Fibroblast of skin of scalp (primary cell): ENCODE measurements at places on chromosomes 2 and 18.
A peak's percentile ranks its signal among the peaks of the same experiment; 100 is the strongest.

DNA sequence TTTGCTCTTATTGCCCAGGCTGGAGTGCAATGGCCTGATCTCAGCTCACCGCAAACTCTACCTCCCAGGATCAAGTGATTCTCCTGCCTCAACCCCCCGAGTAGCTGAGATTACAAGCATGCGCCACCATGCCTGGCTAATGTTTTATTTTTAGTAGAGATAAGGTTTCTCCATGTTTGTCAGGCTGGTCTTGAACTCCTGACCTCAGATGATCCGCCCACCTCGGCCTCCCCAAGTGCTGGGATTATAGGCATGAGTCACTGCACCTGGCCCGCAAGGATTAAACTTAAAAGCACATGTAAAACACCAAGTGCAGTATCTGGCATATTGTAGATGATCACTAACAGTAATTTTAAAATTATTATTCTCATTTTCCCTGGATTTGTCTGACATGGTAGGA lies 72.9 kb downstream of the C1QL2 start:
- DNase-seq: no peak

DNA sequence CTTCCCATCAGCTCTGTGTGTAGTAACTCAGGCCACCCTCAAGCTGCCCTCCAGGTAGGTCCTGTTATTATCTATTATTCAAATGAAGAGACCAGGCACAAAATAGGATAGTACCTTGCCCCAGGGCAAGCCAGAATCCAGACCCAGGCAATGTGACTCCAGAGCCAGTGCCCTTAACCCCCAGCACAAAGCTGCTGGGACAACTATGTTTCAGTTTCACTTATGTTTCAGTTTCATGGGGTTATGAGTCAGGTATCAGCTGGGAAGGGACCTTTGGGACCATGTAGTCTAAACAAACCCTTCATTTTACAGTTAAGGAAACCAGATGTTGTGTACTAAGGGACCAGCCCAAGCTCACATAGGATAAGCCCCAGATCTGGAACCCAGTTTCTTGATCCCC lies 10.0 kb downstream of the HK2 start:
- DNase-seq: peak; percentile 81

DNA sequence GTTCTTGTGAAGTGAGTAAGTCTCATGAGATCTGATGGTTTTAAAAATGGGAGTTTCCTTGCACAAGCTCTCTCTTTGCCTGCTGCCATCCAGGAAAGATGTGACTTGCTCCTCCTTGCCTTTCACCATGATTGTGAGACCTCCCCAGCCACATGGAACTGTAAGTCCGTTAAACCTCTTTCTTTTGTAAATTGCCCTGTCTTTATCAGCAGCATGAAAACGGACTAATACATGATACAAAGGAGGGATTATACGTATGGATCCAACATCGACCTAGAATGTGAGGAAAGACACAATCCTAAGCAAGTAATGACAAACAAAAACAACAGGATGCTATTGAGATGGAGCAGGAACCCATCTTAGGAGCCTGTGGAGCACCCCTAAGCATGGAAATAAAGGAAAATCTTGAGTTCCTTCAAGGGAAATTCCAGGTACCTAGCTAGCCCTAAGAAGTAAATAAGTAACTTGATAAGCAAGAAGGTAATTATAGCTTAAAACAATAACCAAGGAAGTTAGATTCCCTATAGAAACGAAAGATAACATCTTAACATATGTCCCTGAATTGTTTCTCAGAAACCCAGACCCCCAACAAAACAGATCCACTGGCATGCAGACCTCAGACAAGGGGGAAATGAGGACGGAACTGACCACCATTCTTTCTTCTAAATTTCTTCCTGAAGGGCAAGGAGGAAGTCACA lies 1.5 kb upstream of the TNFRSF11A start:
- DNase-seq: no peak

- no peak for DNase-seq
Measured at GRCh38 chr2:232321156-232321816, 57.3 kb upstream of the ALPP start.

DNA sequence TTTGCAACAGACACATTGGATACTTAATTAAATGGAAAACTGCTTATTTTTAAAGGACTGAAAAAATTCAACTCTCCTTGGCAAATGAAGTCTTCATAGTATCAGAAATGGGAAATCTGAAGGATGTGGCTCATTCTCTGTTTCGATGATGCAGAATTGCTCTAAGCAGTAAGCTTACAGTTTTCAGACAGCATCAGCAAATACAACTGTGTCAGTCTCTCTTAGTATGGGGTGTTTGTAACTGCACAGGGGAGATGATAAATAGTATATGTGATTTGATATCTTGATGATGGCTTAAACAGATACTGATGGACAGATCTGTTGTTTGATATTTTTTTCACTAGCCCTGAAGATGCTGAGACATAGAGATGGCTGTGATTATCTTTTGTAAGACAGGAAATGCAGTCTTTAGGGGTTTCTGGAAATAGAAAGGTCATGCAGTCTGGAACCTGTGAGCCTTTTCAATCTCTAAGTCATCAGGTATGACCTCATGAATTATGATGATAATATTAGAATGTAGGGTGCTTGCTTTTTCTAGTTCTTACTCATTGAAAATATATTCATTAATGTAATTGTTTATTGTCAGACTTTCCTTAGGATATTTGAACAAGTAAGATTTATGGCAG lies 84.2 kb downstream of the SLC4A10 start:
- no peak for DNase-seq

DNA sequence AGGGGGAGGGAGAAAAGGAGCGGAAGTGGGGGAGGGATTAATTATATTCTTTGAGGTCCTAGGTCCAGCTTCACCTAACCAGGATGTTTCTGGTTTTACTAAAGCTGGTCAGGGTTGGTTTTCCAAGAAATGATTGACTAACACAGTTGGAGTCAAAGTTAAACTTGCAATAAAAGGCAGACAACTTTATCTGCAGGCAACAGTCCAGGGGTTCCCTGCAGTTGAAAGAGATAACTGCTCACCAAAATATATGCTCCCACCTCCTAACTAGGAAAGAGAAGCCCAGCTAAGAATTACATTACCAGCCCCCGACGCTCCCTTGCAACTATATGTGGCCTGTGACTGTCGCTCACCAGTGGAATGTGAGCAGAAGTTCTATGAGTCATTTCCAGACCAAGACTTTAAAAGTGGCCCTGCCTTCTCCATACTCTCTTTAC lies 140.0 kb upstream of the PKDCC start:
- peak; percentile 60 for DNase-seq

- no peak for DNase-seq
Measured at GRCh38 chr2:136178941-136179601, 61.1 kb upstream of the CXCR4 start.

DNA sequence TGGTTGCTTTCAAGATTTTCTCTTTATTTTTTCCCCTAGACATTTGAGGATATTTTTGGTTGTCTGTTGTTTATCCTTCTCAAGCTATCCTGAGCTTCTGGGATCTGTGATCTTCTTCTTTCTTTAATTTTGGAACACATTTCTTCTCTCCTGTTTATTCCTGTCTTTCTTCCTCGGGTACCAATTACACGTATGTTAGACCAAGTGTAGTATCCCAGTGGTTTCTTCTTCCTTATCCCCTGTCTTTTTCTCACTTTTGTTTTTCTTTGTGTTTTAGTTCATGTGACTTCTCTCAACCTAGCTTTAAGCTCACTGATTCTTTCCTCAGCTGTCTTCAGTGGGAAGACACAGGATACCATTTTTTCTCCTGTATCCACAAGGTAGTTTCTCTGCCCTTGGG lies 120.0 kb downstream of the GALR1 start:
- no peak for DNase-seq

DNA sequence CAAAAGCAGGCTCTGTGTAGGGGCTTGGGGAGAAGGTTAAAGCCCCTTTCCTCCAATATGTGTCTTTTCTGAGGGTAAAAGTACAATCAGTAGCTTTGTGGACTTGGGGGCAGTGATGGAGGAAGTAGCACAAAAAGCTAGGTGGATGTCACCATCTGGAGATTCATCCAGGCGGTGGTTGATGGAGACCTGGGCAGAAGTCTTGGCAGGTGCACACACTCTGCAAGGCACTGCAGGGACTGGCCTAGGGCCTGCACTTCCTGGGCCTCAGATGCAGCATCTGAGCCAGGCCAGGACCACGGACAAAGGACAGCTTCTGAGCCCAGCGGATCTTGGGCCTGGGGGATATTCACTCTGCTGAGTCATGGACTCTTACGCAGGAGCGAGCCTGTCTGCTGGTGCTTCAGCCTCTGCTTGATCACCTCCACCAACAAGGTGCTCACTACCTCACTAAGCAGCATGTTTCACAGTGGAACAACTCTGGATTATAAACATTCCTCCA lies 391.1 kb downstream of the TNS1 start:
- no peak for DNase-seq

GRCh38 chr18:5058768-5059695 lies 138.0 kb downstream of the AKAIN1 start:
- DNase-seq: no peak

DNA sequence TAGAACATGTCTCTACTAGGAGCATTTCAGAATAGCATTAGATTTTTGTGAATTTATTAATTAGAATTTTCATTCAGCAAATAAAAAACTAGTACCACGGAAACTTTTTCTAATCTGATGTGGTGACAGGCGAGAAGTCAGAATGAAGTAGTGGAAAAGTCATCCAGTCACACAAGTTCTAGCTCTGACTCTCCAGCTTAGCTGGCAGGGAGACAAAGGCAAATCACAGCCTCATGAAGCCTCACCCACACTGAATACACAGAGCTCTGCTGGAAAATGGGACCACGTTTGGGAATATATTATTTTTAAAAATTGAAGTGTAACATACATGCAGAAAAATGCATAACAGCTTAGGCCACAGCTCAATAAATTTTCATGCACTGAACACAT lies 86.1 kb downstream of the L3MBTL4 start:
- DNase-seq: no peak

GRCh38 chr2:7725171-7725849 lies 808.1 kb downstream of the RNF144A start:
- DNase-seq: peak; percentile 38
